Ovary (tissue), 10 donors: ENCODE measurements at places on chromosomes 13 and 19.

DNA sequence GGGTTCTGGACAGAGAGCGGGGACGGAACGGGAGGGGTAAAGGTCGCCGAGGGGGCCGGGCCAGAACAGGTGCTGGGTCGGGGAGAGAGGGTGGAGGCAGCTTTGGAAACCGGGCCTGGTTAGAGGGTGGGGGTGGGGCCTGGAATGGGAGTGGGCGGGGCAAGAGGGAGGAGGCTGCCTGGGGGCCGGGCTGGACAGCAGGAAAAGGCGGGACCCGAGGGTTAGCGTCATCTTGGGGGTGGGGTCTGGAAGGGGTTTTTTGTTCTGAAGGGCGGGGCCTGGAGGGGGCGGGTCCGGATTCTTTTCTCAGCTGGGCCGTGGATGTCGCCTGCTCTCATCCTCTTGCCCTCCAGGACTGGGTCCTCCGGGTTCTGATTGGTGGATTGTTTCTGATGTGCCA lies 4.3 kb upstream of the ZNF813 start:
- no peaks in the 10 kb centered on the region for H3K4me1 ChIP-seq
- peak; percentile 70 for DNase-seq
- no peak overlapping the region for H3K27ac ChIP-seq
- H3K4me3 ChIP-seq = no peak overlapping the region
- no peaks in the 10 kb centered on the region for H3K27me3 ChIP-seq

DNA sequence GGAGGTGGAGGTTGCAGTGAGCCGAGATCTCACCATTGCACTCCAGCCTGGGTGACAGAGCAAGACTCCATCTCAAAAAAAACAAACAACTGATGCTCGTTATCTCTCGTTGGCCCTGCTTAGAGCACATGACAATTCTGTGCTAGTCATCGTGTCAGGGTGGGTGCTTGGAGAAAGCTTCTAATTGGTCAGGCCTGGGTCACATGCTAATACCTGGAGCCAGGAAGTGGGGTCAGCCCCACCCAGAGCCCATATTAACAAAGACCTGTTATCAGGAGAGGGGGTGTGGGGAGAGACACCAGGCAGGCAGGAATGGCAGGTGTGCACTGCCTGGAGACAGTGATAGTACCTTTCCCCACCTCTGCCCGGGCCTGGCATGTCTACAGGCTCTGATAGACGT lies 84.9 kb downstream of the DPF1 start:
- no peak overlapping the region for H3K27ac ChIP-seq
- DNase-seq = no peak
- H3K4me3 ChIP-seq = no peak overlapping the region
- no peaks in the 10 kb centered on the region for H3K4me1 ChIP-seq
- H3K27me3 ChIP-seq = no peaks in the 10 kb centered on the region

DNA sequence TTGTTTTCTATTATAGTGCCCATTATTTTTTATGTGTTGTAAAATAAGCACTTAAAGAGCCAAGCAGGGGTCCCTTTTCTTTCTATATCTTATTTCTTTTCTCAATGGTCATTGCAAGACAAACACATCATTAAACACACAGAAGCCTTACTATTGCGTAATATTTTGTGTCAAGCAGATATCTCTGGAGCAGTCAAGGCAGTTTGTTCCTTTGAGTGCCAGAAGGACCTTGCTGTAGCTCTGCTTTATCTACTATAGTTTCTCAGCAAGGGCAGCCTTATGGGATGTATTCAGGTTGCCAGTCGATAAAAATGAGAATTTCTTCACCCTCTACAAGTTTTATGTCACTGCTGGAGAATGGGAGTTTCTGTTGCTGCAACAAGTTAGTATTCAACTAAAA lies 319.3 kb downstream of the TDRD3 start:
- no peaks in the 10 kb centered on the region for H3K27me3 ChIP-seq
- DNase-seq = no peak
- H3K4me3 ChIP-seq = no peak overlapping the region
- H3K36me3 ChIP-seq = no peaks in the 10 kb centered on the region
- H3K4me1 ChIP-seq = no peaks in the 10 kb centered on the region

DNA sequence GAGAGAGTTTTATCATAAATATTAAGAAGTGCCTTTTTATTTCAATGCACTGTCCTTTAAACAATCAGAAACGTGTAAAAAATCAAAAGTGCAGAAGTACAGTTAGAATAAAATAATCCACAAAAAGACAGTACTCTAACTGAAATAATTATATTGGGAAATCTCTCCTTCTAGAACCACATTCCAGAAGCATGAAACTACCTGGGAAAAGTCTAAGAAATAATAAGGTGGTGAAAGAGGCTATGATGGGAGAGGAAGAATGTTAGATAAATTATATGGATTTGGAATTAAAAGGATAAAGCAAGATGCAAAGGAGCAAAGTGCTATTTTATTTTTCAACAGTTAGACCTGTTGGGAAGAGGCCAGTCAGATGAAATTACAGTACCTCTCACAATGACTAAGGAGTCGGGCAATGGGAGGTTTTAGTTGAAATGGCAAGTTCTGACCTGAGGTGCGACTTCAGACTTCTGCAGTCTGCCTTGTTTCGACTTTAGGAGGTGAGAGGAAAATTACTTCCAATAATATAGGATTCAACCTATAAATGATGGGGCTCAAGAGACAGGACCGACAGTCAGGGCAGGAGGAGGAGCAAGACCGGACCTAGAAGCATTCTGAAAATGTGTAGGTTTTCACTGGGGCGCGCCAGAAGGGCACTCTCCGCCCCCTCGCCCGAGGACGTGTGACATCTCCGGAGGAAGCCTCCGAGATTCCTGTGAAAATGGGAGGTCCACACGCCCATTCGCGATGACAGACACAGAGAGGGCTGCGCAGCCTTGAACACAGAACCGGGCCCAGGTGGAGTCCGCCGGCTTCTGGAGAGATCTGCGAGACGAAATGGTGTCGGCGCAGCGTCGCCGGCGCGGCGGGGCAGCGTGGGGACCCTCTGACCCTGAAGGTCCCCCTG lies 717 bp downstream of the SPRYD7 start:
- H3K36me3 ChIP-seq = no peaks in the 10 kb centered on the region
- peaks cover 9% of the 10 kb centered on the region for H3K4me1 ChIP-seq
- no peak for DNase-seq
- H3K4me3 ChIP-seq = peak overlapping the region; percentile 94
- H3K27me3 ChIP-seq = no peaks in the 10 kb centered on the region
- H3K27ac ChIP-seq = peak overlapping the region; percentile 69

DNA sequence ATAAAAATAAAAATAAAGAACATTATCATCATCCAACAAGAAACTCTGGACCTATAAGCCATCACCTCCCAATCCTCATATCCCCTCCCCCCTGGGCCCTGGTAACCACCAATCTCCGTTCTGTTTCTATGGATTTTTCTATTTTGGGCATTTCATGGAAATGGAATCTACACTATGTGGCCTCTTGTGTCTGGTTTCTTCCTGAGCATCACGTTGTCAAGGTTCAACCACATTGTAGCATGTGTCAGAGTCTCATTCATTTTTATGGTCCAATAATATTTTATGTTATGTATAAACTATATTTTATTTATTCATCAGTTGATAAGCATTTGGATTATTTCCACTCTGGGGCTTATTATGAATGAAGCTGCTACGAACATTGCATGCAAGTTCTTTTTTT lies 26.9 kb downstream of the SULT2B1 start:
- no peaks in the 10 kb centered on the region for H3K27me3 ChIP-seq
- H3K36me3 ChIP-seq = no peaks in the 10 kb centered on the region
- H3K4me1 ChIP-seq = no peaks in the 10 kb centered on the region
- no peak overlapping the region for H3K4me3 ChIP-seq

DNA sequence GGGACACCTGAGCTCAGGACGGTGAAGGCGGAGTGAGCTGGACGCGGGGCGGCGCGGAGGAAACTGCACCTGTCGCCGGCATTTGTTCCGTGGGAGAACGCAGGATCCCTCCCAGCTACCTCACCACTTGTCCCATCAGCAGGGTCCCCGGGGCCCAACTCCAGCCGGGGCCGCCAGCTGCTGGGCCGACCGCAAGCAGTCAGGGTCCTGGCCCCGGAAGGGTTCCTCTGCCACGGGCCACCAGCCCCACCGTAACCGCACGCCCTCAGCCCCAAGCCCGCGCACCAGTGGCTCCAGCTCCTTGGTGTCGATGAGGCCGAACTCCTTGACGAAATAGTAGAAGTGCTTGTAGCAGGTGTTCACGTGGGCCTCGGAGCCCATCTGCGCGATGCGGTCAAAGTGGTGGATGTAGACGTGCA lies 19.6 kb downstream of the MOB3A start:
- H3K4me1 ChIP-seq = no peaks in the 10 kb centered on the region
- H3K27ac ChIP-seq = no peak overlapping the region
- no peaks in the 10 kb centered on the region for H3K27me3 ChIP-seq
- no peak overlapping the region for H3K4me3 ChIP-seq

DNA sequence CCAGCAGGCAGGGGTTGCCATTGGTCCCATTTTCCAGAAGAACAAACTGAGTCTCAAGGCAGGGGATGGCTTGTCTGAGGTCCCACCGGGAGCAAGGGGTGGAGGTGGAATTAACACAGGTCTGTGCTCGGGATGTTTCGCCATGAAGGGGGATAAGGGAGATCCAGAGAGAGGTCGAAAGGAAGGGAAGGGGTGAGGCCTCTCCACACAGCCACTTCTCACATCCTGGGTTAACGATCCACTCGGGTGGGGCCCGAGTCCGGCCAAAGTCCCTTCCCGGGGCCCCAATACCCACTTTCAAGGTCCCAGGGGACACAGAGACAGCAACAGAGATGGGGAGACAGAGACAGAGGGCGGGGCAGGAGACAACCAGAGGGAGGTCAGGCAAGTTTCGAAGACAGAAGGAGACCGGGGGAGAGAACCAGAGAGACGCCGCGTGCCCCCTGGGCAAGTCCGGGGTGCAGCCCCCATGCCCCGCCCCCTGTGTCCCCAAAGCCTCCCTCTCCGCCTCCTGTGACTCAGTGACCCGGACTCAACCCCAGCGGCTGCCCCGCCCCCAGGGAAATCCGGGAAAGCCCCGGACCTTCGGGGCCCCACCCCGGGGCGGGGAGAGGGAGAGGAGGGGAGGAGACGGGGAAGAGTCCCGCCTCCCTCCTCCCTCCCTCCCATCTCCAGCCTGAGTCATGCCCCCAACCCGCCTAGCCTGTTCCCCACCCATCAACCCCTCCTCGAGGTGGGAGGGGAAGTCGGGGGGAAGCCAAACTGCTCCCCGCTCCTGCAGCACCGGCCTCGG lies 1.4 kb upstream of the BCL3 start:
- no peaks in the 10 kb centered on the region for H3K36me3 ChIP-seq
- peak overlapping the region; percentile 64 for H3K4me3 ChIP-seq
- H3K4me1 ChIP-seq = peaks cover 22% of the 10 kb centered on the region
- H3K27ac ChIP-seq = peak overlapping the region; percentile 83
- no peaks in the 10 kb centered on the region for H3K27me3 ChIP-seq

GRCh38 chr13:20489185-20489820 lies 36.4 kb downstream of the CRYL1 start:
- no peak overlapping the region for H3K27ac ChIP-seq
- DNase-seq = no peak
- H3K36me3 ChIP-seq = no peaks in the 10 kb centered on the region
- H3K4me3 ChIP-seq = no peak overlapping the region
- H3K4me1 ChIP-seq = no peaks in the 10 kb centered on the region
- no peaks in the 10 kb centered on the region for H3K27me3 ChIP-seq

- H3K36me3 ChIP-seq = no peaks in the 10 kb centered on the region
- peak; percentile 68 for DNase-seq
- no peak overlapping the region for H3K4me3 ChIP-seq
- H3K4me1 ChIP-seq = peaks cover 3% of the 10 kb centered on the region
Measured at GRCh38 chr13:27375686-27376326, 48.6 kb upstream of the GTF3A start.

GRCh38 chr13:45728759-45729158 lies 26.6 kb downstream of the CBY2 start:
- no peaks in the 10 kb centered on the region for H3K36me3 ChIP-seq
- no peaks in the 10 kb centered on the region for H3K4me1 ChIP-seq
- DNase-seq = no peak
- H3K4me3 ChIP-seq = no peak overlapping the region
- no peak overlapping the region for H3K27ac ChIP-seq
- H3K27me3 ChIP-seq = no peaks in the 10 kb centered on the region

GRCh38 chr19:1447504-1447903 lies 2.4 kb upstream of the APC2 start:
- DNase-seq = no peak
- H3K27ac ChIP-seq = no peak overlapping the region
- no peaks in the 10 kb centered on the region for H3K36me3 ChIP-seq
- peaks cover 9% of the 10 kb centered on the region for H3K27me3 ChIP-seq
- H3K4me1 ChIP-seq = peaks cover 5% of the 10 kb centered on the region

GRCh38 chr13:110418944-110419343 lies 111.9 kb downstream of the COL4A2 start:
- H3K4me1 ChIP-seq = peaks cover 6% of the 10 kb centered on the region
- no peak for DNase-seq
- H3K27ac ChIP-seq = no peak overlapping the region
- no peak overlapping the region for H3K4me3 ChIP-seq

- H3K4me1 ChIP-seq = no peaks in the 10 kb centered on the region
- H3K36me3 ChIP-seq = no peaks in the 10 kb centered on the region
- no peak for DNase-seq
- no peak overlapping the region for H3K4me3 ChIP-seq
- H3K27me3 ChIP-seq = no peaks in the 10 kb centered on the region
- H3K27ac ChIP-seq = no peak overlapping the region
Measured at GRCh38 chr19:15178629-15179308, 22.0 kb downstream of the NOTCH3 start.

DNA sequence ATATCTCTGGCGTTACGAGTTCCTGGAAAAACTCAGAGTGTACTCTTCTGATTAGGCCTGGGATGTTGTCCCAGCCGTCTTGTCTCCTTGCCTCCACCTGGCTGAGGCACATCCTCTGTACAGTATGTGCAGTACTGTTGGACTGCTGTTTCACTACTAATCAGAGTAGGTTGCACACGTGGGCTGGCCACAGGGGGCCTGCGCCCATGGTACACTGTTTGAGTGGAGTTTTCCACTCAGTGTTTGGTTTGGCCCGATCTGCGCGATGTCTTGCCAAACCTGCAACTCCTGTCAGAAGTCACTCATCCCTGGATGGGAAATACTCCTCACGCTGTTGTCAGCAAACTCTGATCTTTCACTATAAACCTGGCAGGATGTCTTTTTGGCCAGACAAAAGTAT lies 189.6 kb upstream of the CSNK1A1L start:
- H3K27ac ChIP-seq = no peak overlapping the region
- DNase-seq = no peak
- no peaks in the 10 kb centered on the region for H3K4me1 ChIP-seq
- no peaks in the 10 kb centered on the region for H3K27me3 ChIP-seq

GRCh38 chr13:20796791-20797508 lies 23.2 kb upstream of the EEF1AKMT1 start:
- no peaks in the 10 kb centered on the region for H3K36me3 ChIP-seq
- no peak overlapping the region for H3K4me3 ChIP-seq
- DNase-seq = no peak
- H3K27ac ChIP-seq = no peak overlapping the region

DNA sequence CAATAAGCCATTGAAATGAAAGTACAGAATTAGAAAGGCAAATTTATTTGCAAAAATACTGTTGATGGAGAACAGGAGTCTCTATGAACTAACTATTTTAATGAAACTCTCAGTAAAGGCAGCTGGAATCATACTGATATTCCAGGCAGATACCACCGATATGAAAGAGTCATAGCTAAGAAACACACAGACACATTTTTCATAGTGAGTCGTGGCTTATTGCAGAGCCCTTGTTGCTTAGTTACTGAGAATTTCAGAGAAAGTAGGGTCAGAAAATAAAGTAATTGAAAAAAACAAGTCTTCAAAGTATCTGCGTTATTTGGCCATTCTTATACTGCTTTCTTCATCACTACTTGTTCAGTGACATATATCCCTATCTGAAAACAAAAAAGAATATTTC lies 1890.9 kb downstream of the PCDH9 start:
- no peak overlapping the region for H3K27ac ChIP-seq
- no peaks in the 10 kb centered on the region for H3K36me3 ChIP-seq
- H3K27me3 ChIP-seq = peaks cover 2% of the 10 kb centered on the region

- H3K4me1 ChIP-seq = peaks cover 14% of the 10 kb centered on the region
- no peak overlapping the region for H3K27ac ChIP-seq
- no peak for DNase-seq
- no peaks in the 10 kb centered on the region for H3K36me3 ChIP-seq
Measured at GRCh38 chr19:10404888-10405820, 1.8 kb upstream of the CDC37 start.
